ENCODE measurements at places on chromosomes 11 and 22. TPM values are rescaled to one million over a fixed set of nuclear protein-coding genes. Genes with fewer than 3 reads are reported as not detected.

Gene MRGPRF
- 0.92 TPM for total RNA-seq

Gene PAX6
- total RNA-seq, result 14.8 TPM

Gene CCDC117
- total RNA-seq, result 23.3 TPM

Gene UPK3A
- not detected for total RNA-seq

Gene MIOX
- total RNA-seq, result not detected

Gene MMP7
- total RNA-seq, result not detected

Gene SORL1
- total RNA-seq, result 30.2 TPM
